Smooth muscle cell of the pulmonary artery (primary cell): ENCODE measurements at places on chromosomes 16 and 17. TPM values are rescaled to one million over a fixed set of nuclear protein-coding genes. Genes with fewer than 3 reads are reported as not detected.

The ASGR1 gene
- 0.26 and 0.43 TPM in 2 replicates for total RNA-seq

The DNAAF1 gene
- not detected in 2 replicates for total RNA-seq

The RASD1 gene
- 0.53 and 2.3 TPM in 2 replicates for total RNA-seq

The TBC1D3 gene
- not detected in 2 replicates for total RNA-seq

The C17orf113 gene
- 0.13 and 0.33 TPM in 2 replicates for total RNA-seq

The APOBR gene
- total RNA-seq = not detected in 2 replicates

The NACA2 gene
- 0.13 TPM in 1 of 2 replicates, not detected in the other for total RNA-seq

The SLC16A6 gene
- 0.13 and 0.17 TPM in 2 replicates for total RNA-seq

The RSKR gene
- total RNA-seq = 8.4 and 9.5 TPM in 2 replicates

The MAZ gene
- total RNA-seq = 166 and 199 TPM in 2 replicates

The CACNG5 gene
- not detected in 2 replicates for total RNA-seq

The FAM171A2 gene
- total RNA-seq = 4.5 and 5.7 TPM in 2 replicates

The NOXO1 gene
- total RNA-seq = not detected in 2 replicates

The SCGB1C2 gene
- not detected in 2 replicates for total RNA-seq

The CYBA gene
- 180 and 213 TPM in 2 replicates for total RNA-seq

The NME3 gene
- 45.3 and 61.7 TPM in 2 replicates for total RNA-seq

The KRT27 gene
- total RNA-seq = not detected in 2 replicates

The ABCA9 gene
- total RNA-seq = 12.0 and 62.2 TPM in 2 replicates

The TRIM25 gene
- 30.8 and 35.4 TPM in 2 replicates for total RNA-seq

The ZNF207 gene
- total RNA-seq = 83.3 and 90.4 TPM in 2 replicates

The TBX4 gene
- total RNA-seq = 0.07 TPM in 1 of 2 replicates, not detected in the other

The KRT15 gene
- 0.13 and 2.8 TPM in 2 replicates for total RNA-seq

The NTN3 gene
- 0.85 and 1.3 TPM in 2 replicates for total RNA-seq

The SEPTIN12 gene
- total RNA-seq = not detected in 2 replicates

The NEUROD2 gene
- total RNA-seq = not detected in 2 replicates

The FOXC2 gene
- total RNA-seq = 5.0 and 6.4 TPM in 2 replicates

The ZNF785 gene
- total RNA-seq = 10.2 and 10.6 TPM in 2 replicates

The CD300E gene
- total RNA-seq = not detected in 2 replicates

The RANBP10 gene
- total RNA-seq = 7.8 and 7.9 TPM in 2 replicates

The CHD3 gene
- 152 and 164 TPM in 2 replicates for total RNA-seq

The ZNF500 gene
- total RNA-seq = 8.1 and 11.3 TPM in 2 replicates

The HS3ST3B1 gene
- total RNA-seq = 0.23 and 0.46 TPM in 2 replicates

The MIEN1 gene
- total RNA-seq = 13.6 and 18.5 TPM in 2 replicates

The NETO2 gene
- 26.4 and 150 TPM in 2 replicates for total RNA-seq
